ENCODE measurements at places on chromosomes 4 and X.

- no peak for DNase-seq
Measured at GRCh38 chr4:47954677-47955076, 40.3 kb upstream of the NFXL1 start.

GRCh38 chrX:39398215-39398962 is 597.1 kb downstream of the MID1IP1 start:
- DNase-seq = no peak

- no peak for DNase-seq
Measured at GRCh38 chr4:8199594-8200301, 658 bp downstream of the SH3TC1 start.

- DNase-seq = no peak
Measured at GRCh38 chr4:80711956-80712355, 318.6 kb upstream of the BMP3 start.

DNA sequence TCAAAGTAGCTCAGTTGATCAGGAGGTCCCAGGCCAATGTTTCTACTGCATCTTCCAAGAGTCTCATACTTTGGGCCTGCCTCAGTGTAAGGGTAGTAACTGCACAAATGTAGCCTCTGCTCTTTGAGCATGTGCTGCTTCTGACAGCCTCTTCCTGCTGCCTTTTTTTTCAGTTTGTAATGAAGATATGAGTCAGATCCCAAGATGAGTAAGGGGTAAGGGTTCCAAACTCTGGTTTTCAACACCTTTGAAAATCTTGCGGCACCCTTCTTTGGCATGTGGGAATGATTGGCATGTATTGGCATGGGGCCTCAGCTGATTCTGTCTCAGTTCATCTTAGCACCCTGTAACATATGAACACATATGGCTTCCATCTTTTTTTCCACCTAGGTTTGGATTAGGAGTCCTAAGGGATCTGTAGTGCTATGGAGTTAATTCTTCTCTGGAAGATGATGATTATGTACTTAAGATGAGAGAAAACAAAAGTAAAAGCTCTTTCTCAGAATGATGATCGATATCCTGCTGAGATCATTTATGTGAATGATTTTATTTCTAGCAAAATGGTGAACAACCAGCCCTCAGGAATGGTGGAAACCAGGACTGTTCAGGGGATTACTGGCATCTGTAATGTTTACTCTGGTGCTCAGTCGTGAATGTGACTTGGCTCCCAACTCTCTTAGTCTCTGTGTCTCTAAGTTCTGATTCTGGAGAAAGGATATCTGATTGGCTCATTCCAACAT is 118.7 kb upstream of the PRPS2 start:
- no peak for DNase-seq

- no peak for DNase-seq
Measured at GRCh38 chr4:104728380-104729122, 233.9 kb upstream of the CXXC4 start.

DNA sequence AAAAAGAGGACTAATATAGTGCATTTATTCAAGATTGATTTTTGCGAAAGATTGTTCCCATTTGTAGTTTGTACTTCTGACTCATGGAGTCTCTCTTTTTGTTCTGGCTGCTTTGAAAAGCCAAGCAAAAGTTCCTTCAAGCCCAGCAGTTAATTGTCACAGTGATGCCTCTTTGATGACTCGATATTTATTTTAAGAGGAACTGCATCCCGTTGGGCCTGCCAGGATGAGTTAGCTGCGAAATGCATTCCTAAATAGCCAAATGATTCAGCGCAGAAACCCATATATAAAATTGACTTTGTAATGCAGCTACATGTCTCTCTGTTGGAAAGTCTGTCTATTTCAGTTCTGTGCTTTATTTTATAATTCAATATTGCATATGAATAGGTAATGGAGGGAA is 295.1 kb downstream of the GBA3 start:
- DNase-seq = no peak

GRCh38 chr4:182145334-182145905 is 97.8 kb upstream of the TENM3 start:
- no peak for DNase-seq

DNA sequence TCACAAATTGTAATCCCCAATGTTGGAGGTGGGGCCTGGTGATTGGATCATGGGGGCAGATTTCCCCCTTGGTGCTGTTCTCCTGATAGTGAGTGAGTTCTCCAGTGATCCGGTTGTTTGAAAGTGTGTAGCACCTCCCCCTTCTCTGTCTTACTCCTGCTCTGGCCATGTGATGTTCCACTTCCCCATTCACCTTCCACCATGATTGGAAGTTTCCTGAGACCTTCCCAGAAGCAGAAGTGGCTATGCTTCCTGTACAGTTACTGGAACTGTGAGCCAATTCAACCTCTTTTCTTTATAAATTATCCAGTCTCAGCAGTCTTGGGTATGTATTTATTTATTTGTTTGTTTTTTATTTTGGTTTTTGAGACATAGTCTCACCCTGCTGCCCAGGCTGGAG is 143.2 kb downstream of the CPE start:
- no peak for DNase-seq

GRCh38 chr4:70938086-70938485 is 35.9 kb downstream of the MOB1B start:
- no peak for DNase-seq
